ENCODE measurements at places on chromosomes 2 and 18.

DNA sequence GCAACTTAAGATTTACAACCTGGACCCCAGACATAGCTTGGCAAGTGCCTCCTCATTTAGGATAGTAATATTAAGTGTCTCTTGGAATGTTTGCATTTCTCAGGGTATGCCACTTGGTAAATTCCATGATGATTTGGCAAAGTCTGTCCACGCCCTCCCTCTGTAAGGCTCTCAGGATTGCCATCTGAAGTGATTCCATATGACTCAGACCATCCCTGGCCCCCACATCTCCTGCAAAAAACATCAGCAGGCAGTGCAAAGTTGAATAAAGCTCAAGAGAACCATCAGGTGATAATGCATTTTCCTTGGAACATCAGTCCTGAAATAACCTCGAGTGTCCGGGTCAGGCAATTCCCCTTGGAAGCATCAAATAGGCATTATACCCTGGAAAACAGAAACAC, 27.1 kb upstream of the PIEZO2 start:
- no peak for DNase-seq

GRCh38 chr2:209633911-209634310, 137.7 kb upstream of the UNC80 start:
- DNase-seq = no peak

- DNase-seq = no peak
Measured at GRCh38 chr2:215171796-215172195, 33.4 kb upstream of the ABCA12 start.

- no peak for DNase-seq
Measured at GRCh38 chr2:43551990-43552389, 43.8 kb downstream of the THADA start.

DNA sequence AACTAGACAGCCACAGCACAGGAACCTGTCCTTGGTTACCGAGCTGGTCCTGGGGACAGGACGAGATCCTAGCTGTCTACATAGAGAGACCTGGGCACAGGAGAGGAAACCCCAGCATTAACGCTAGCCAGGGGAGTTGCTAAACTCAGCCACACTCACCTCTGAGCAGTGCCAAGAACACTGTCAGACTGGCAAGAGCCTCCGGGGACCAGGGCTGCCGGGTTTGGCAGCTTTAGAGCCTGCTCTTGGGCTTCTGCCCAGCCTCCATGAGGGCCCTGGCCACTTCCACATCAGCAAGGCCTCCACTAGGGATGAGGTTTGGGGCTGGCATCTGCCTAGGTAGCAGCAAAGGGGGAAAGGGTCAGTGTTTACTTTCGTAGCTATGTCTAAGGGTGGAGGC, 6.7 kb downstream of the TMBIM1 start:
- no peak for DNase-seq

- no peak for DNase-seq
Measured at GRCh38 chr2:205837663-205838062, 155.4 kb downstream of the NRP2 start.

GRCh38 chr18:61666876-61667590, 225.8 kb downstream of the RNF152 start:
- DNase-seq = no peak

GRCh38 chr2:128794285-128794684, 475.6 kb upstream of the HS6ST1 start:
- no peak for DNase-seq

GRCh38 chr18:4987452-4988405, 209.3 kb downstream of the AKAIN1 start:
- no peak for DNase-seq

DNA sequence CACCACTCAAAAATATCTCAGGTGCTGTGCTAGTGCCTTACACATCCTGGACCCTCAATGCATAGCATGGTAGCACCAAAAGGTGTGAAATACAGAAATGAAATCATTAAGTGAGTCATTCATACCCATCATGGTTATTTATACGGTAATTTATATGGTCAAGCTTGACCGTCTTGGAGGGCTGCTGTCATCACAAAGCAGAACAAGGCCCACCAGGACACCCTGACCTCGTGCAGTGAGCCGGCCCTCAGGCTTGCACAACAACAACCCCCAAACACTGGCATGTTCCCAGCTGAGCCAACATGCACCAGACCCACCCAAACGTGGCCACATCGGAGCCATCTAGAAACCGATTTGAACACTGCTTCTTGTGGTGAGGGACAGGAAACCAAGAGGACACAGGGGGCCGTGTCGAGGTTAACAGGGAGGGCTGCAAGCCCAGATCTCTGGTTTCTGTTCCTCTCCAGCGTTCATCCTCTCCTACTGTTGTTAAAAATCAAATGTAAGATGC, 378.5 kb upstream of the ID2 start:
- DNase-seq = peak; percentile 34

GRCh38 chr2:211513446-211513845, 957.0 kb downstream of the CPS1 start:
- DNase-seq = no peak

DNA sequence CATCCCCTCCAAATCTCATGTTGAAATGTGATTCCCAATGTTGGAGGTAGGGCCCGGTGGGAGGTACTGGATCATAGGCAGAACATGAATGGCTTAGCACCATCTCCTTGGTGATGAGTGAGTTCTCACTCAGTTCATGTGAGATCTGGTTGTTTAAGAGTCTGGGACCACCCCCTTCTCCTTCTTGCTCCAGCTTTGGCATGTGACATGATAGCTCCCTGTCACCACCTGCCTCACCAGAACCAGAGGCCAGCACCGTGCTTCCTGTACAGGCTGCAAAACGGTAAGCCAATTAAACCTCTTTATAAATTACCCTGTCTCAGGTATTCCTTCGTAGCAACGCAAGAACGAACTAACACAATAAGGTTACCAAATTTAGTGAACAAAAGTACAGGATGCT, 95.4 kb downstream of the ZBTB7C start:
- no peak for DNase-seq

GRCh38 chr18:28789502-28789901, 612.6 kb upstream of the CDH2 start:
- DNase-seq = no peak

DNA sequence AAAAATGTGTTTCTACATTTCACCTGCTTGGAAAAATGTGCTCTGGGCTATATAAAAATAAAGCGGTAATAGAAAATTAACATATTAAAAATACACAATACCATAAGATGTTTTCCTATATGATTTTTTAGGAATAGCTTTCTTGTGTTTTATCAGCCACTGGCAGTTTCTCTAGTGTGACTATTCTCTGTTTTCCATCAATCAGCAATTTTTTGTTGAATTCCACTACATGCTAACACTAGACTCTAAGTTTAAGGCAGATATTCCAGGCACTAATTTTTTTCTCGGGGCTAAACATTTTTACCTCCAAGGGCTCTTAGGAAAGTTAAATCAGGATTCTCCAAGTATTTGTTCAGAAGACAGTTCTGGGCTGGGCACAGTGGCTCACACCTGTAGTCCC, 140.5 kb downstream of the SPHKAP start:
- no peak for DNase-seq

DNA sequence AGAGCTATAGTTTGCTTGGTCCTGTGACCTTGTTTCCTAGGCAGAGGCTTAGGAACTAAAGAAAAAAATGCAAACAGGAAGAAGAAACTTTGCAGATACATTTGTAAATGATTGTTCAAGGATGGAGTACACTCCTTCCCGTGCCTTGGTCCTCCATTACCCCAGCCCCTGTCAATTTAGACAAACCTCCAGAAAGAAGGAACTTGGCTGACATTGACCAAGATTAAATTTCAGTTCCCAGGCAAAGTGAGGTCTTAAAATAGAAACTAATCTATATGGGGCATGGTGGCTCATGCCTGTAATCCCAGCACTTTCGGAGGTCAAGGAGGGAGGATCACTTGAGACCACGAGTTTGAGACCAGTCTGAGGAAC, 179.9 kb upstream of the FN1 start:
- DNase-seq = no peak

- no peak for DNase-seq
Measured at GRCh38 chr18:39340418-39340817, 1774.8 kb upstream of the CELF4 start.

- no peak for DNase-seq
Measured at GRCh38 chr2:95525294-95526035, 40.9 kb upstream of the TRIM43B start.

DNA sequence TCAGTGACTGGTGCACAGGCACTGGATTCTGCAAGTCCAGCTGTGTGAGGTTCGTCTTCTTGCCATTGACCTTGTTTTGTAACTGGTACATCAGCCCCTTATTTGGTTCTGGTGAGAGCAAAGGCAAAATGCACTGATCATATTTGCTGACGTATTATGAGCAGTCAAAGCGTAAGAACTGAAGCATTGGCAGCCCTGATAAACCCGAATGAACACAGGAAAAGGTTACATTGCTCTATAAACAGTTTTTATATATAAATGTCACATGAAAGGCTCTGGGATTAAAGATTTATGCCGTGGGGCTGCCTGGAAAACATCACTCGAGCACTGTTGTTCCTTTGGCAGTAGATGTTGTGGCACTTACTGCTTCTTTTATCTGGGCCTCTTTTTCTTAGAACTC, 167.9 kb downstream of the IRS1 start:
- no peak for DNase-seq

DNA sequence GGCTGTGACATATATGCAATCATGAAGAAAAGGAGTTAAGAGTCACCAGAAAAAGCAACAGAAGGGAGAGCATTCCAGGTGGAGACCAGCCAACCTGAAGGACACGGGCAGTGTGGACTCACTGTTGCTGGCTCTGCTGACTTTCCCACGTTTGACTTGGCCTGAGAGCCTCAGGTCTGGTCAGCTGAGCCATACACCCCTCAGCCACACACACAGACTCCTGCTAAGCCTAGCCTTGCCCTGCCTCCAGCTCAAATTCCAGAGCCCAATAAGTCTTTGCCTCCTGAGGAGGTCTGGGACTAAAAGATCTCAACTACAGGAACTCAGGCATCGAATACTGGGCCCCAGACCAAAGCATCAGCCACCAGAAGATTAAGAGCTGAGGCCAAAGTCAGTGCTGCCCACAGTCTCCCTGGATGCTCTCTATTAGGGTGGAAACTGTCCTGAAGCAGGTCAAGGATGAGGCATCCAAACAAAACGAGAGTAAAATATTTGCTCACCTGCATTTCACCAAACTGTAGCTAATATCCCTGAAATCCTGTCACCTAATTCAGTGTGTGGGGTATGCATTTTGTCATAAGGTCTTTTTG, 23.3 kb downstream of the CACNB4 start:
- no peak for DNase-seq

- no peak for DNase-seq
Measured at GRCh38 chr18:70371908-70372307, 83.1 kb downstream of the SOCS6 start.

GRCh38 chr18:5393779-5394178, 98.3 kb upstream of the ZBTB14 start:
- DNase-seq = no peak

DNA sequence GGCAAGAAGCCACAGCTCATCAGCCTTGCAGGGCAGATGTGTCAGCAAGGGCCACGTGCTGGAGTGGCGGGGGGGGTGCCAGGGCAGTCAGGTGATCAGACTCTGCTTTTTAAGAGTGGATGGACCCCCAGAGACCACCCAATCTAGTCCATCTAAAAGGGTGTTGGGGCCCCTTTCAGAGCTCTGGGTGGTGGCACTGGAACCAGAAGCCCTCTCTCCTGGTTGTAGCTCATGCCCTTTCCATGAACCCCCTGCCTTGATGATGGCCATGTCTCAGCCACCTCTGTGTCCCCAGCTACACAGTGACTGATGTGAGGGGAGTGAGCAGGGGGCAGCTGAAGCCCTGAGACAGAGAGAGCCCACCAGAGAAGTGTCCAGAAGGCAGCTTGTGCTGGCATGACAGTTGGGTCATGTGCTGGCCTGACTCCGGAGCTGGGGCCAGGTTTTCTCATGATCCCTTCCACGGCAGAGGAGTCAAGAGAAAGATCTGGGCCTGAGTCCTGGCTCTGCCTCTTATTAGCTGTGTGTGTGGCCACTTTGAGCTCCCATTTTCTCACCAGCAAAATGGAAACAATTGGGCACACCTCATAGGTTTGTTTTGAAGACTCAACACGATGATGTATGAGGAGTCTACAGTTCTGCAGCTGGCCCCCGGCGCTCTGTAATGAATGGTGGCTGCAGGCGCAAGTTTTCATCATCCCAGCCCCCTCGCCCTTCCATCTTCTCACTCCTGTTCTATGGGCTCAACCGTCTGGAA, 195.7 kb downstream of the ZFP36L2 start:
- no peak for DNase-seq

DNA sequence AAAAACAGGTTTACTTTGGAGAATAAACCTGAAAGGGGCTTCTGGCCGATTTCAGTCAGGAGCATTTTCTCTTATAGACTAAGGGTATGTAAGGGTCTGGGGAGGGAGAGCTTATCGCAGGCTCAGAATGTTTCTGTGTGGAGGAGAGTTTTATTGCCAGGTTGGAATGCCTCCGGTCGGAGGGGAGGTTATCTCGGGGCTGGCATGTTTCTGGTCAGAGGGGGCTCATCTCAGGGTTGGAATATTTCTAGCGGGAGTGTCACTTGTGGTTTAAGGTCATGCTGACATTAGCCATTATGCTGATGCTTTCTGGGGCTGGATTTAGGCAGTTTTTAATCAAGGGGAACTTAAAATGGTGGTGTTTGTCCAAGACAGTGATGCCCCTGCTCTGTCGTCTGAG, 333.6 kb downstream of the METTL4 start:
- DNase-seq = no peak

GRCh38 chr2:161975062-161975812, 98.8 kb downstream of the DPP4 start:
- no peak for DNase-seq

GRCh38 chr2:240212425-240213225, 72.2 kb upstream of the OTOS start:
- DNase-seq = no peak

DNA sequence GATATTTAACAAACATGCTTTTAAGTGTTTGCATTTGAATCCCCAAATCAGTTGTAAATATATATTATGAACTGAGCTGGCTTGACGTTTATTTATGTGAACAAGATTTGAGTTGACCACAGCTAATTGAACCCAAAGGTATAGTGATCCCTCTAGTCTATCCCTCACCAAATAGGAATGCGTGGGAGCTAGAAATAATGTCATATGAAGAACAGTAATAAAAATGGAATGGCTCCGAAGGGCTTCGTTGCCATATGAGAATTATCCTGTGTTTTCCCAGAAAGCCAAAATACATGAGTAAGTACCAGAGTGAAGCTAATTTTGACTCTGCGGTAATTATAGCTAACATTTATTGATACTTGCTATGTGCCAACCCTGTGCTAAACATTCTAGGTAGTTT, 142.7 kb downstream of the ADCYAP1 start:
- no peak for DNase-seq

All from activated CD4-positive, alpha-beta T cell treated with anti-CD3 and anti-CD28 coated beads for 1 hour (primary cell).